Stimulated activated CD4-positive, alpha-beta T cell treated with anti-CD3 and anti-CD28 coated beads, Interleukin-1b, Interleukin-23, amount 100 ng/mL, for 48 hours (primary cell): ENCODE measurements at places on chromosomes 7 and 10.

DNA sequence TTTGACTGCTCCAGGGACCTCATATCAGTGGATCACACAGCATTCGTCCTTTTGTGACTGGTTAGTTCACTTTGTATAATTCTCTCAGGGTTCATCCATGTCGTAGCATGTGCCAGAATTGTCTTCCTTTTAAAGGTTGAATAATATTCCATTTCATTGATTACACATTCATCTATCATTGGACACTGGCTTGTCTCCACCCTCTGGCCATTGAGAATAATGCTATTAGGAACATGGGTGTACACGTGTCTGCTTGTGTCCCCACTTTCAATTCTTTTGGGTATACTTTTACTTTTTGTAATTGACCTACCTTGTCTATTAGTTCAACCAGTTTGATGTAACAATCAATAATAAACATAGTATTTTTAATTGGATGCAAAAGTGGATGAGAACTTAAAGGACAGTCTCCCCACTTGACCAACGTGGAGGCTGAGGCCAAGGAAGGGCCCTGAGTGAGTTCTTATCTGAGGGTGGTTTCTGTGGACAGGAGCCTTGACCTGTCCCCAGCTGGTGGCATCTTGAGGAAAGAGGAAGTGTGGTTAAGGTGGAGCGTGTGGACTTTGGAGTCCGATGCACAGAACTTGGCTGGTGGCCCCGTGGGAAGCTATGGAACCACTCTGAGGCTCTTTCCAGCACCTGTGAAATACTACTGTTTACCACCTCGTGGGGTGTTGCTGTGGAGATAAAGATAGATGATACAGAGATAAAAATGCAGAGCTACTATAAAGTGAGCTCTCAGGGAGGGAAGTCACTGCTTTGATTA lies 16.6 kb downstream of the WDFY4 start:
- no peak for DNase-seq

GRCh38 chr10:88647061-88647615 lies 17.1 kb upstream of the LIPF start:
- DNase-seq, result no peak

GRCh38 chr7:106057962-106058927 lies 53.9 kb downstream of the SYPL1 start:
- no peak for DNase-seq

DNA sequence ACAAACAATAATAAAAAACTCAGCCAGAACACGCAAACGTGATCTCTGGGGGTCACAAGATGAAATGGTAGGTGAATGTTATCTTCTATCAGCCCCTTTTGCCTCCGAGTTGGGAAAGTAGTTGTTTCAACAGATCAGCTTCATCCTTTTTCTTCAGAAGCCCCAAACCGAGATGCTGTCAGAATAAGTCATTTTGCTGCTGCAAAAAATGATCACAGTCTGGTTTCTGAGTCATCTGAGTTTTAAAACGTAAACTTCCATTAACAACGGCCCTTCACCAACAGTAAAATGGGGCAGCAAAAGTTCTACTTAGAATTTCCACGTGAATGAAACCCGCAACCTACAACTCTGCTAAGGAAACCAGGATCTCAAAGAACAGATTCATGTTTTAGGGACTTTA lies 44.9 kb downstream of the JCAD start:
- no peak for DNase-seq

DNA sequence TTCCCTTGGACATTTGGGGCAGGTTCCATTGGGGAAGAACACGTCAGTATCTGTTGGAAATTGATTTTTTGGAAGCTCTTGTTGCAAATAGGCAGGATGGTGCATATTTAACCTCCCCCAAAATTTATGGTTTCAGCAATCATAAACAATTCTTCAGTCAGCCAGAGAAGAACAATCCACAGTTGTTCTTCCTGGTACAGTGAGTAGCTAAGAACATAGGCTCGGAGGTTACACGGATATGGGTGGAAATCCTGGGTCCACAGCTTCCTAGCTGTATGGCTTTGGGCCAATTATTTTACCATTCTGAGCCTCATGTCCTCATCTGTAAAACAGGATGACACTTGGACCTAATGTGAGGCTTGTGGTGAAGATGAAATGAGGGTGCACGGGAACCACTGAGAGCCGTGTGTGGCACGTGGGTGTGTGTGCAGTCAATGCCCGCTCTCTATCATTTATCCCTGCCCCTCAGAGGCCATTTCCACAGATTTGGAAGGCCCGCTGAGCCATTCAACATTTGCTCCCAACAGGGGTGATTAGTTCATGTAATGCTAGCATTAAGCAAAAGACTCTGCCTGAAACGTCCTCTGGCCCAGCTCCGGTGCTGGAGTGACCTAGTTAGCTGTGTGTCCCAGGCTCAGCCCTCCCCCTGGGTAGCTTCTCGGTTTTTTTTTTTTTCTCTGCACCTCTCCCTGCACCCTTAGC lies 9.7 kb downstream of the CAMK1D start:
- no peak for DNase-seq

DNA sequence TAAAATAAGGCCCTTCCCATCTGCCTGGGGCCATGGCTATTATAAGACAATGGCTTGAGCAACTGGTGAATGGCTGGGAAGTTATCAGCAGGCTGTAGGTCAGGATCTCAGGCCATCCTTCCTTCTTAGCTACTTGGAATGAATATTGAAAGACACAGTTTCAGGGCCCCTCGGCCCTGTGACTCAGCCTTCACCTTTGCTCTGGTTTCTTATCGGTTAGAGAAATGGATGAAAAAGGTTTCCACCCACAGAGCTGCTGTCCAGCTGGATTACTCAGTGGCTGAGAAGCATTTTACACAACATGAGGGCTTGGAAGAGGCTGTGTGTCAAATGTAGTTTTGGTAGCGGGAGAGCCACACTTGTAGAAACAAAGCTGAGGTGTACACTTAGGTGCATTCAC lies 9.4 kb downstream of the ACSL5 start:
- no peak for DNase-seq

DNA sequence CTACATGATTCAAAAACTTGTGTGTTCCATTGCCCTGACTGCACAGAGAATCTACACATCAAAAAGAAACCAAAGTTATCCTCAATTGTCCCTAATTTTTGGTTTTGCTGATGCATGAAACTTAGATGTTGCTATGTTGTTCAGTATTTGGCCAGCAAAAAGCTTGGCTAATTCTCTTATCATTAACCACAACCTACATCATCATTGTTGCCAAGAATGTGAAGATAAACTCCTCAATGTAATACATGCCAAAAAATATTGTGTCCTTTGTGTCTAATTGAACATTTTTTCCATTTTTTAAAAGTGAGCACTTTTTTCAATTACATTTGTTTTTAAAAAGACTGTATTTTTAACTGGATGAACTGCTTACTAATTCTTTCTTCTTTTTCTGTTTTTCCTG lies 268.0 kb upstream of the SEMA3D start:
- DNase-seq, result no peak

DNA sequence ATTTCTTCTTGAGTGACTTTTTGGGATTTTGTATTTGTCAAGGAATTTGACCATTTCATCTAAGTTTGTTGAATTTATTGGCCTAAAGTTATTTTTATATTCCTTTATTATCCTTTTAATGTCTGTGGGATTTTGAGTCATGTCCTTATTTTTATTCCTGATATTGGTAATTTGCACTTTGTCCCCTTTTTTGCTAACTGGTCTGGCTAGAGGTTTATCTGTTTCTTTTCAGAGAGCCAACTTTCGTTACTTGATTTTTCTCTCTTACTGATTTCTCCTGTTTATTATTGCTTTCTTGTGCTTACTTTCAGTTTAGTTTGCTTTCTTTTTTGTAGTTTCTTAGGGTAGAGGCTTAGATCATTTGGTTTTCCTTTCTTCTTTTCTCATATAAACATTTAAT lies 14.6 kb downstream of the MGMT start:
- DNase-seq, result no peak

GRCh38 chr10:97519342-97519741 lies 20.6 kb downstream of the UBTD1 start:
- no peak for DNase-seq

DNA sequence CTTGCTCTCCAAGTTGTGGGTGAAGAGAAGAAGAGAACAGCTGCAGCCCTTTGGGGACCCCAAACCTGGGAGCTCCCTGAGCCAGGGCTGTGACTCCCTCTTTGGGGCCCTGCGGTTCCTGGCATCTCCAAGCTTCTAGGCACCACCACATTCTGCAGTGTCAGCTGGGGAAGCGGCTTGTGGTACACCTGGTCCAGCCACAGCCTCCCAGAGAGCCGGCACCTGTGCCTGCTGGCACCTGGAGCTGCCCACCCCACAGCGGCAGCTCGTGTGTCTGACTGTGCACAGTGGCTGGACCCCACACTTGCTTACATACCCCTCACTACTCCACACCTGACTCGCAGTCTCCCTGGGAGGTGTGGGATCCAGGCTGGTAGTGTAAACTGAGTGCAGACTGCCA lies 23.5 kb downstream of the FAM241B start:
- DNase-seq, result no peak

GRCh38 chr10:116744163-116744753 lies 1.9 kb upstream of the HSPA12A start:
- DNase-seq, result no peak

GRCh38 chr7:74219416-74219815 lies 9.6 kb downstream of the LAT2 start:
- no peak for DNase-seq

- DNase-seq, result peak; percentile 13
These were observed 930 bp downstream of the GARIN1A start for GRCh38 chr7:128672927-128673517.

DNA sequence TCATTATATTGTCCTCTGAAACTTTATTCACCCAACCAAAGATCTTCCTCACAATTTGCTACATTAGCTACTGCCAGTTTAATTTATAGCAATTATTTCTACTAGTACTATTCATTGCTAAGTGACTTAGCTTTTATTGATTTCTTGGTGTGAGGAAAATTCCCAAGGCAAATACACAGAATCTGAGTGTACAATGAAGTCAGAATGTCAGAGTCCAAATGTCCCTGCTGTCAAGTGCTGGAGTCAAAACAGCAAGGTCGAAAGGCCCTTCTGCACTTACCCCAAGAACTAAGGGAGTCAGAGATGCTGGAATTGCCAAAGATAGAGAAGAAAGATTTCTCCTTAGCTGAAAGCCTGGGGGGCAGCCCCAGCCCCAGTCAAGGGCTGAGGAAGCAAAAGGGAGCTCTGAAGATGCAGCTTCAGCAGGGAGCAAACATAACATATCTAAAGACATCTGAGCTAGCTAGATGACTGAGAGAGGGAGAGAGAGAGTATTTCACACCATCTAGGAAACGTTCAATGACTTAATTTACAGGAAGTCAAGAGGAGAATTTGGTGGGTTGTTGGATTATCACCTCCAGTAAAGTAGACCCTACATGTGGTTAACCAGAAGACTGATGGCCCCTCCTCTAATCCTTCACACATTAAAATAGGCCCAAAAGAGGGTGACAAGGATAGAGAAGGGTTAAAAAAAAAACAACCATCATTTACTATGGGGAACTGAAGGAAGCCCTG lies 36.6 kb upstream of the SAMD8 start:
- DNase-seq, result no peak

DNA sequence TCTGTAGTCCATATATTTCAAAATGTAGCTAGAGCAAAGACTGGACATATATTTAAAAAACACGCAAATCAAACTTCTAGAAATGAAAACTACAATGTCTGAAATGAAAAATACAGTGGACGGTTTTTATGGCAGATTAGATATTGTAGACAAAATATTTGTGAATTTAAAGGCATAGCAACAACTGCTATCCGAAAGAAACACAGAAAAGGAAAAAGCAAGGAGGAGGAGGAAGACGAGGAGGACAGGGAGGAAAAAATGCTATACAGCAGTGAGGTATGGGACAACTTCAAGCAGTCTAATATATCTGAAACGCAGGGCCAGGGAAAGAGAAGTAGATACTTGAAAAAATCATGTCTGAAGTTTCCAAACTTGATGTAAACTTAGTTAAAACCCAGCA lies 13.3 kb downstream of the WASL start:
- DNase-seq, result no peak

DNA sequence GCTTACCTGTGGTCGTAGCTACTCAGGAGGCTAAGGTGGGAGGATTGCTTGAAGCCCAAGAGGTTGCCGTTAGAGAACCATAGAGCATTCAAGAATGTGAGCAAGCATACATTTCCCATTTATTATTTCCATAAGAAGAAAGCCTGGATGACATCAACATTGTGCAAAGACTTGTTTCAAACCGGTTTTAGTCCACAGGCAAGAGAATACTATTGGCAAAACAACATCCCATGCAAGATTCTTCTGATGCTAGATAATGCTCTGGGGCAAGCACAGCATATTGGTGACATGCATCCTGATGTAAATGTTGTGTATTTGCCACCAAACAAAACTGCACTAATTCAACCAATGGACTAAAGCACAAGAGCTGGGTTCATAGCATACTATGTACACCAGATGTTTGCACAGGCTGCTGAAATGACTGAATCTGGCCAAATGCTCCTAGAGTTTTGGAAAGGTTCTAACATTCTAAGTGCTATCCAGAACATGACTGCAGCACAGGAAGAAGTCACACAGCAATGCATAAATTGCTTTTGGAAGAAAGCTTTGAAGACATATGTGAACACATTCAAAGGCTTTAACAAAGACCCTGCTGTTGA lies 42.6 kb downstream of the OTUD1 start:
- DNase-seq, result no peak

DNA sequence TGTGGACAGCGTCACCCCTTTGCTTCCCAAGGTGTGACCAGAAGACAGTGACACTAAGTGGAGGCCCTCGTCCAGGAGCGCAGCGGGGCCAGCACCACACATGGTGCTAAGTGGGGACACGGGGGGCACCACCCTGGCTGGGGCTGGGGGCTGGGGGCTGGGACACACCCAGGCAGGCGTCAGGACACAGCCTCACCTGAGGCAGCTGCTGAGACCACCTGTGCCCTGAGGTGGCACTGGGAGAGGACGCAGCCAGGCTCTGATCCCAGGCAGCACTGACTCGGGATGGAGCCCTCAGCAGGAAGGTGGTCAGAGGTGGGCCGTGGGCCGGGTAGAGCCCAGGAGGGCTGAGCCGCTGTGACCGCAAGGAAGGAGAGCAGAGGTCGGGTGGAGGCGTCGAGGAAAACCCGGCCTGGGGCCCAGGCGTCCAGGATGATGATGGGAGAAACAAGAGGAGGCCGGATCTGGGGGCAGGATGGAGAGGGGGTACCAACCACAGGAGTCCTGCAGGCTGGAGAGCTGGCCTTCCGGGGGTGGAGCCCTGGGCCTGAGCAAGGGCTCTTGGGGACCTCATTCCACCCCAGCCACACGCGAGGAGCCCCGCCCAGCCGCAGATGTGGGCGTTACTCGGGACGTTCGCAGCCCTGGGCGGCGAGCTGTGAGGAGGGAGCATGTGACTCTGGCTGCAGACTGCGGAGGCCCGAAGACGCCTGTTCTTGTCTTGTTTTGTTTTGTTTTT lies 22.5 kb downstream of the LRRC27 start:
- no peak for DNase-seq

GRCh38 chr10:2955064-2955463 lies 112.3 kb upstream of the PFKP start:
- DNase-seq, result no peak

- DNase-seq, result no peak
These were observed 6.5 kb upstream of the TSPAN13 start for GRCh38 chr7:16747102-16747501.

DNA sequence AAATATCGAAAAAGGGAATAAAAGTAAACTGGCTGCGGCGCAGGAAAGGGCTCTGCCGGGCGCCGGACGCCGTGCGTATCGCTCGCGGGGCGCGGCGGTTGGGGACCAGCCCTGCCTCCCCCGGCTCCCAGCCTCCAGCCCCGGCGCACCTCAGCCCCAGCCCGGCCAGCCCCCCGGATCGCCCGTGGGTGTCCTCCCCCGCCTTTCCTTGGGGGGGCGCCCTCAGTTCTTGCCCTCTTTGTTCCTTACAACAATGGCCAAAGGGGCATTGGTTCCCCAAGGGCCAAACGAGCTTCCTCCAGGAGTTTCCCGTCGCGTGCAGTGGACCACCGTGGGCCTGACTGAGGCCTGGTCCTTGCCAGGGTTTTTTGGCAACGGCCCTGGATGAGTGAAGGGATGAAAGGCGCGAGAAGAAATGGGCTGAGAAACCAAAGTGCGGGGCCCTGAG lies 1.2 kb downstream of the MACROH2A2 start:
- no peak for DNase-seq
